ENCODE measurements at places on chromosomes 4 and X.

GRCh38 chr4:22969287-22969896, 276.7 kb downstream of the GBA3 start:
- DNase-seq: no peak

GRCh38 chr4:118284169-118284568, 68.6 kb downstream of the PRSS12 start:
- DNase-seq: no peak

DNA sequence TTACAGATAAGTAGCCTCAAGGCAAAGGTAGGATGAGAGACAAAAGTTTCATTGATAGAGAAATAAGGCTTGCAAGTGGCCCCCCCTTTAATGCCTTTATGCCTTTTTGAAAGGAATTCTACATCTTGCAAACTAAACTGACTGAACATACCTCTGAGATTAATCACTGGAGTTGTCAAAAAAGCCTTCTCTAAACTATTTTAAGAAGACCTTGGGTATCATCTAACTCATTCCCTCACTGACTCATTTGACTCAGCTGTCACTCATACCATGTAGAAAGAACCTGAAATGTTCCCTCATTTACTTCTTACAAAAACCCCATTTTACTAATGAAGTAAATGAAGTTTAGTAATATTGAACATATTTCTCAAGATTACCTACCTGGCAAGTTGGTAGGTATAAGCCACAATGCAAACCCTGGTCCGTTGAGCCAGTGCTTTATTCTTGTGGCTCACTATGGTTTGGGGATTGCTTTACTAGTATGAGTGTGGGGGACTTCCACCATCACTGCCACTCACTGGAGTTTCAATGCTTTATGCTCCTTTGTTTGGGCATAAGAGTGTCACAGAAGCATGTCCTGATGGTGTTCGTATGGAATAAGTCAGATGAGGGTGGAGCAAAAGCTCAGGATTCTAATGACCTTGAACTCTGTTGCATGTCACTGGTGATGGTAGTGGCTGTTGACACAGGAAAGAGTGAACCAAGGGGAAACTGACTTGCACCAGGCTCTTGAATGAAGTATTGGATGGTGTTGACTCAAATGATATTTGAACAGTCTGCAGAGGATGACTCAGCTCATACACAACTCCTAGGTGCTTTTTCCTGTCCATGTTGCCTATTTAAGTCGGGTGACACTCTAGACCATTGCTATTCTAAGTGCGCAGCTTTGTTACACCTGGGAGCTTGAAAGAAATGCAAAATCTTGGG, 305.5 kb upstream of the EMCN start:
- DNase-seq: no peak

GRCh38 chrX:110003167-110004156, 548 bp downstream of the TMEM164 start:
- DNase-seq: no peak

GRCh38 chrX:110320381-110320987, 2.6 kb upstream of the AMMECR1 start:
- DNase-seq: no peak

DNA sequence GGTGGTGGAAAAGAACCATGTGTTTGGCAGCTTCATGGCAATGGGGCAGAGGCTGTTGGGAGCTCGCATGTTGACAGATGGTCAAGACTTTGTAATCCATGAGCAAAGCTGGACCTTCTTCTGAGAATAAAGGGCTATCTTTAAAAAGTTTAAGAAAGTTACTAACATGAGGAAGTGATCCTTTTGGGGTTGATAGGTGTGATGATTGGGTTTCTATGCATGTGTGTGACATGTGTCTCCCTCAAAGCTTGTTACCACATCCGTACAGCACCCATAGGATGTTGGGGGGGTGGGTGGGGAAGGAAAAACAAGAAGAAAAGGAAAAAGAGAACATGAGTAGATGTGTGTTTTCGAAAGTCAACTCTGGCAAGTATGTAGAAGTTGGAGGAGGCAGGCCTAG, 123.0 kb upstream of the TLR3 start:
- no peak for DNase-seq

DNA sequence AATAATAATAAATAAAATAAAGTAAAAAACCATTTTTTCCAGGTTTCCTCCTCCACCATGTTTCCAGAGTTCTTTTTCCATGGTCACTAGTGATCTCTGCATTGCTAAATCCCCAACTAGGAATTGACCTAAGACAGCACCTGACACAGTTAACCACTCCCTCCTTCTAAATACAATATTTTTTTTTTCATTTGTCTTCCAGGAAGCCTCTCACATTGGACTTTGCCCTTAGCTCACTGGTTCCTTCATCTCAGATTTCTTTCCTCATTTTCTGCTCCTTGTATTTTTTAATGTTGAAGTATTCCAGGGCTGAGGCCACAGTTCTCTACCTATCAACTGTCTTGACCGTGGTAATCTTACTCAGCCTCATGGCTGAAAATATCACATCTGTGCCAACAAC, 187.3 kb upstream of the FAM241A start:
- no peak for DNase-seq

- DNase-seq: no peak
Observed at GRCh38 chr4:165788686-165789463, 84.2 kb upstream of the TLL1 start.

DNA sequence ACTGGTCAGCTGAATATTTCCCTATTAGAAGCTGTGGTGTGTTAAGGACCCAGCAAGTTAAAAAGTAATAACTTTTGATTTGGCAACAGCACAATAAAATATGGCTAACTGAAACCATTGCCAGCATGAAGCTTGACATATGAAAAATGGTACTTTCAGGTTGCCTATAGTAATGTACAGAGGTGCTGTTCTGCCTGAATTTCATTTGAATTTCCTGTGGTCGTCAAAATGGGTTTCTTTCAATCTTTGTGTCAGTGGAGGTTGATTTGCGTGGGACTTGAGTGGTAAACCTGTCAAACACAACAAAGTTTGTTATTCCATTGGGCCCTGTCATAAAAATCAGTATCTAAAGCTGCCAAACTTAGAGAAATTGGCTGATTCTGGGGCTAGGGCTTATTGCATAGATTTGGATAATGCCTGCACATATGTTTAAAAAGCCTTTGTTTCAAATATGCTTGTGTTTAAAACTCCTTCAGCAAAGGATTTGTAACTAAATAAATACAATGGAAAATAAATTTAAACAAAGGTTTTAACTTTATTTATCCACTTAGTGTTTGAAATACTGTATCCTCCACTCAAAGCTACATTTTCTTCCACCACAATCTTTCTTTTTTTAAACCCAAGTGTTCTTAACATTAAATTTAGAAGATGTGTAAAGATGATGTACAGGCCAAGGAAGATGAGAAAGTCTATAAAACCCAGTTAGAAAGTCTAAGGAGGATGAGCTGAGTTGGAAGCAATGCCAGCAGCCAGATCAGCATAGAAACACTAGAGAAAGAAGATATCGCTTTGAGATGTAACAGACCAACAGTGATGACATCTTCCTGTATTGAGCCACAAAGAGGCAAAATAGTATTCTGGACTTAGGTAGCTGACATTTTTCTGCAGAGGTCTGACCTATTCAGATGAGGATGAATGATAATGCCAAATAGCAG, 134.8 kb upstream of the GIMD1 start:
- DNase-seq: no peak

- no peak for DNase-seq
Observed at GRCh38 chr4:16758816-16759215, 139.6 kb downstream of the LDB2 start.

Measured in stimulated activated CD8-positive, alpha-beta memory T cell treated with anti-CD3 and anti-CD28 coated beads, Interleukin-12 subunit alpha, Interleukin-12 subunit beta, amount 100 ng/mL, for 4 hours (primary cell).